ENCODE measurements at places on chromosomes 3 and 15.

GRCh38 chr15:25635191-25635590 is 196.4 kb upstream of the UBE3A start:
- no peak for DNase-seq

DNA sequence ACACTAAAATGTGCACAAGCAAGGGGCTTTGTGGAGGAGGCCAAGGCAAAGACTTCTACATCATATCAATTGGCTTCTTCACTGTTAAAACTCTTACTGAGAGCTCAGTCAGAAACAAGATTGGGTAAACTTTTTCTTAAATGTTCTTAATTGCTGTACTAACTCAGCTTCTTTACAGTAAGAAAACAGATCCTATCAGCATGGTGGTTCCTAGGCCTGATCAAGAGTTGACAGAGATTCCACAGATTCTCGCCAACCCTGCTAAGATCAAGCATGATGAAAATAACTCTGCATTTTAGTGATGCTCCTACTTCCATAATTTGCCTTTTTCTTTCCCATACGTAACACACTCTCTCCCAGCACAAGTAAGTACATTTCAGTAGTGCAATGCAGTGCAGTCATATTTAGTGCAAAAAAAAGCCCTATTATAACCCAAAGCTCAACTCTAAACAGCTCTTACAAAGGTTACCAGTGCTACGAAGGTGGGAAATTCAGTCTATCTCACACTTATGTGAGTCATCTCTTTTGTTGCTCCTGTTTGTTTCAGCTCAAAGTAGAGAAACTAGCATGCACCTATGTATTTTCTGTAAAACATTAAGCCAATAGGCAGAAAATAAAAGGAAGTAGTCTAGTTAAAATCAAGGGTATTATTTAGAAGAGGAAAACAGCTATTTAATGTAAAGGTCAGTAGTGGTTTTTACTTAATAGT is 29.9 kb downstream of the TIGIT start:
- DNase-seq, result no peak

- no peak for DNase-seq
Observed at GRCh38 chr3:177039490-177040274, 157.6 kb downstream of the TBL1XR1 start.

DNA sequence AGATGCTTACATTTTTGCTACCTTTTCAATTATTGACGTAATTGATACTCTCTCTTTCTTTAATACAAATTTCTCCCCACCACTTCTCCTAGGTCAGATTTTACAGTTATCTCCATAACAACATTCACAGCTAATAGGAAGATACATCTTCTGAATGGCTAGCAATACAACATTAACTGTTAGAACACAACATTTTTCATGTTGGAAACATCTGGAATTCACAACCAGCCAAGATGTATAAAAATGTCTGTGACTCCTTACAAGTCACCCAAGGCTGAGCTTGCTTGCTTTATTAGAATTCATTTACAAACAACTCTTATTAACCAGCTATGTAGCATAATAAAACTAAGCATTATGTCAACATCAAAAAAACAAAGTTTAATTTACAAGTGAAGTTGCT is 81.0 kb upstream of the ROBO2 start:
- no peak for DNase-seq

- no peak for DNase-seq
Observed at GRCh38 chr15:36256404-36256807, 323.0 kb upstream of the CDIN1 start.

GRCh38 chr15:47987461-47987860 is 133.3 kb upstream of the SLC24A5 start:
- DNase-seq, result no peak

Data from stimulated activated CD4-positive, alpha-beta T cell treated with anti-CD3 and anti-CD28 coated beads, Interleukin-2, amount 100 ng/mL, for 4 hours (primary cell).